HCEC 1CT (cell line): ENCODE measurements at places on chromosomes 2 and 18.

- DNase-seq, result peak; percentile 62
These were observed 62.5 kb downstream of the DHRS9 start for GRCh38 chr2:169131587-169132512.

DNA sequence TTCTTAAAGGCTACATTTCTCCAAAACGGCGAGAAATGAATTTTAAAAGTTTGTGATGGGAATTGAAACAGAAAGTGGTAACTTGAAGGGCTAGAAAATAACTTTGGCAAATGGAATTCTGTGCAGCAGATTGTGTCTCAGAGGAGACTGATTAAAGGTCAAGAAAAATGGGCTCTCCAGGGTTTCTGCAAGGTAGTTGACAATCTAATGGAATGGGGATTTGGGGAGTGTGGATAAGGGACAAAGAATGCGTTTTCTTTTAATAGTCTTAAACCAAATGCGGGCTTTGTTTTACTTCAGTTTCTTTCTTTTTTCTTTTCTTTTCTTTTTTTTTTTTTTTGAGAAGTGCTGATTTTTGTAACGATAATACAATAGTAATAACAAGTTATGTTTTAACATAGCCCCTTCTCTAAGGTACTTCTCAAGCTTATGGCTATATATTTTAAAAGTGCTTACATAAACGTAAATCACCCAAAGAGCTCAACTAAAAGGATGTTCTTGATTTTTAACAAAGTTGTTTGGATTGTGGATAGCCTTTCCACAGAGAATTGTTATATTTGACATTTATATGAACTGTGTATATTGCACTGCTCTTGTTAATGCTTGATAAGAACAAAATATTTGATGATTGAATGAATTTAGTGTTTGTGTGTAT is 36.6 kb downstream of the CAMKMT start:
- no peak for DNase-seq

DNA sequence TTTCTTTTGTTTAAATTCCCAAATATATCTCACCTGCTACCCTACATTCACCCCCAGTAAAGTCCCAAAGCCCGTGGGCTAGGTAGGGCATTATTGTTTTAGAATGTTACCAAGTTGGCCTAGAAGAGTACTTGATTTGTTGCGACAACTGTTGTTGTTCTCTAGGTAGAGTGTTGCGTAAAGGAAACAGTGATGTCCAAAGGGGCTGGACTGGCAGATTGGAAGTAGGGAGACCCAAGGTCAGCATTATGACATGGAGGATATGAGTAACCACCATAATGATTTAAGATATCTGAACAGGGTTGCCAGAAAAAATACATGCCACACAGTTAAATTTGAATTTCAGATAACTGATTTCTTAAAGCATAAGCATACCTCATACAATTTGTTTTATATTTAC is 39.2 kb downstream of the SCN1A start:
- peak; percentile 89 for DNase-seq

DNA sequence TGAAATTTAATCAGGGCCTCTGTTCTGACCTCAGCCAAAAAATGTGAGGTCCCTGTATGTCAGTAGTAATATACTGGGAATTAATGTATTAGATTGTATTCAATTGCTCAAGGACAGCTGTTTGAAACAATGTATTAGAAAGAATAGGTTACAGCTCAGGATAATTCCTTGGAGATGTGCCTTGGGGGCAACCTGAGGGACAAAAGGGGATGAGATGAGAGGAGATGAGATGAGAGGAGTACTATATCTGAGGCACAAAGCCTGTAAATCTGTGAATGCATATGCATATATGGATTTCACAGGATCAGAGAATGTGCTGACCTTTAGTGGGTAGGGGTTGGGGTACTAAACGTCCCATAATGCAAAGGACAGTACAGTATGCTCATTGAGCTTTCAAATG is 80.9 kb downstream of the NRXN1 start:
- DNase-seq, result no peak

DNA sequence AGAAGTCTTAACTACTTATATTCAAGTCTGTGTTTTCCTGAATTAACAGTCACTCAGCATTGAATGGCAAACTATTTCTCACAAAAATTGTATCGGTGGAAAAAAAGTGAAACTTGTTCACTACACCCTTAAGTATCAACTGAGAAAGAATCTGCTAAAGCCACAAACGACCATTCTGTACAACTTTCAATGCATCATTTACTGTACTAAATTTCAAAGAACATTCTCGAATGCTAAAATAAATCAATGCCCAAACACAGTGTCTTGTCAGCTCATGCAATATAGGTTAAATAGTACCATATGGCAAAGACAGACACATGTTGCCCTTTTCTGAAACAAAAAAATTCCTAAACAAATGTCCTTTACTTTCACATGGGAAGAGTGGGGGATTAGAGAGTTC is 9.0 kb downstream of the ZNF516 start:
- DNase-seq, result no peak

DNA sequence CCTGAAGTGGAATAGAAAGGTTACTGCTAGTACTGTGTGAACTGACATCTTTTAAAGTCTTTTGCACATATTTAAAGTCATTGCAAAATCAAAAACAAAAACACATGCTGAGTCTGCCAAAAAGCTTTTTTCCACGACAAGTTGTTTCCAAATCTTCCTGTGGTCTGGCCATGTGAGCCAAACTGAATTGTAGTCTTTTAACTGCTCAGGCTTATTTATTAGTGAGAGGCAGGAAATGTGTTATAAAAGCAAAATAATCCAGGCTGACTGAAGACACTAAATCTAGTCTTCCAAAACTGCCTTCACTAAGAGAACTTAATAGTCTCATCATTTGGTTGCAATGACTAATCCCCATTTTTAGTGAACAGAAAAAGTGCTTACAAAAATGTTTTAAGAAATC is 2.3 kb downstream of the KRCC1 start:
- no peak for DNase-seq

DNA sequence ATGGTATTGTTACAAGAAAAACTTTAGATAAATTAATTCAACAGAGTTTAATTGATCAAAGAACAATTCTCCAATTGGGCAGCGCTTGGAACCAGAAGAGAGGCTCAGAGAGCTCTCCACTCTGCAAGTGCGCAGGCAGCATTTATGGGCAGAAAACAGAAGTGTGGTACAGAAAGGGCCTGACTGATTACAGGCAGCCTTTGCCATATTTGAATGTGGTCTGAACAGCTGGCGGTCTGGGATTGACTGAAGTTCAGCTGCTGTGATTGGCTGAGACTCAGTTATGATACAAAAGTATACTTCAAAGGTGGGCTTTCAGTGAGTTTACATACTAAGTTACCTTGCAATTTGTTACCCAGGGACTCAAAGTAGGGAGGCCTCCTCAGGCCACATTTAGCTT is 301.3 kb upstream of the ID2 start:
- DNase-seq, result no peak

GRCh38 chr2:200740907-200741306 is 70.8 kb upstream of the BZW1 start:
- no peak for DNase-seq

DNA sequence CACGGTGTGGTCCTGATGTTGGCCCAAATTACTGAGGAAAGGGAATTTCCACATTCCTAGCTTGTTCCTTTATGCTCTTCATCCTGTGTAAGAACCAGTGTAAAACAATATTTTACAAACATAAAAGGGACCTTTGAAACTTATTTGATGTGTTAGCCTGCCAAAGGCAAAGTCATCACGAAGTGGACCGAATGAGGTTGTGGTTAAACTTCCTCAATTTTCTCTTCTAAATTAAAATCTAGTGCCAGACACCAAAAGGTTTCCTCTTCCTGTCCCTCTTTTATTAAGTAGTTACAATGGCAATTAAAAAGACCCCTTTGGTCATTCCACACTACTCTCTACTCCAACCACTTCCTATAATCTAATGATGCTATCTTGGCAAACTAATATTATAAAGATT is 279.8 kb downstream of the AFF3 start:
- no peak for DNase-seq

DNA sequence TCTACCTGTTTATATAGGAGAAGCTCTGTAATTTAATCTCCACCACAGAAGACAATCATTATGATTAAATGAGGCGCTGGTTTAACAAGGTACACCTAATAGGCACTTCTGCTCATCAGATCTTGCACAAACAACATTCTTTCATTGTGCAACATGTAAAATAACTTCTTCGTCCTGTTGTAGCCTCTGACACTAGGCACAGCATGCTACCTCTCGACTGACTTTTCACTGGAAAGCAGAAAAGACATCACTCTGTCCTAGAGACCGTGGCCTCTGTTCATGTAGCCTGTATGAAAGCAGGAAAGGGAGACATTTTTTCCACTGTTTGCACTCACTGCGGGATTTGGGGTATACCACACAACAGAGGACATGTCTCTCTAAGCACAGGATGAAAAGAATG is 316.5 kb downstream of the IRS1 start:
- no peak for DNase-seq

DNA sequence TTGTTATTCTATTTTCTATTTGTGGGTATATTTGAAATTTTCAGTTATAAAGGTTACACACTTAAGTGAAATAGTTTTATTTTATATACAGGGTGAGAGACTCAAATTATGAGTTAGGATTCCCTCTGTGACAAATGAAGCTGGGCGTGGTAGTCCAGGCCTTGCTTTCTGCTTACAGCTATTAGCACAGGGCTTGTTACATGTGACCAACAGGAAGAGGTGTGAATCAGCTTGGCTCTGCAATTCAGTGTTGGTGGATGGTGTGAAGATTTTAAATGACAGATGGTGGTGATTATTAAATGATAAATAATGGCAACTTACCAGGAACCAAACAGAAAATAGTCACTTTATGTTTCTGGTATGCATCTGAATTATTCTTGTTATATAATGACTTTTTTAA is 64.4 kb upstream of the NOSTRIN start:
- peak; percentile 29 for DNase-seq

DNA sequence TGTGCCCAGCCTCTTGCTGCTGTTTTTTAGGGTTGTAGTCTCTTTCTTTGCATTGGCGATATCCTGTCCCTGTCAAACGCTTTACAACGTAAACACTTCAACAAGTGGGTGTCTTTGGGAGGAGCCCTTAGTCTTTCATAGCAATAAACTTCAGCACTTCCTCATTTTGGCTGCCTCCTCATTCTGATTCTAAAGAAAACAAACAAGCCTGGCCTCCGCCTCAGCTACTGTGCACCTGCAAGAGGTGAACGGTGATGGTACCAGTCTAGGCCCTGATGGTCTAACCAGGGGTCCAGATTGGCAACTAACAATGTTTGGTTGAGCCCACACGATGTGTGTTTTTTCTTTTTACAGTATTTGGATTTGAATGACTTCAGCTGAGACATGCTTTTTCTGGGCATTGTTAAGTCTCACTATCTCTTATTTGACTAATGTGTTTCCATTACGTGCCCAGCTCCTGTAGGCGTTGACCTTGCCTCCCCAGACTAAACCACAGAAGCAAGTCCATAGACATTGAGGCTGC is 53.2 kb upstream of the CUL3 start:
- DNase-seq, result no peak

GRCh38 chr2:18585526-18585925 is 3.8 kb downstream of the NT5C1B start:
- DNase-seq, result peak; percentile 78

GRCh38 chr18:11145413-11146191 is 3.8 kb downstream of the PIEZO2 start:
- no peak for DNase-seq

- DNase-seq, result no peak
These were observed 188.8 kb downstream of the ZEB2 start for GRCh38 chr2:144330951-144331673.

- DNase-seq, result no peak
These were observed 930.7 kb downstream of the BCL11A start for GRCh38 chr2:59622599-59623308.

GRCh38 chr2:50627505-50627904 is 404.4 kb downstream of the NRXN1 start:
- no peak for DNase-seq

DNA sequence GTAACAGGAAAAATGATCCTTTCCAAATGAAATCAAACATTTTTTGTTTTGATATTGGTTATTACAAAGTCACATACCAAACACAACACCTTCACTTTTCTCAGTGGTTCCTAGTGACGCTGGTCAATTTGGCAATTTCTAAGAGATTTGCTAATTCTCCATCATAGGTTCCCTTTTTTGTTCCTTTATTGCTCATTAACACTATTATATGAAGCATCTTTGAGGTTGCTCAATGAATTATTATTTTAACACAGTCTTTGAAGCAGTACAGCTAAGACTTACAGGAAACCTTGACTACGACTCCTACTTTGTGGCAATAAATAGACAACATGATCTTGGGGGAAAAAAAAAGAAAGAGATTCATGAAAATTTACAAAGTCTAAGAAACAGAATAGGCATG is 152.2 kb upstream of the VRK2 start:
- no peak for DNase-seq

DNA sequence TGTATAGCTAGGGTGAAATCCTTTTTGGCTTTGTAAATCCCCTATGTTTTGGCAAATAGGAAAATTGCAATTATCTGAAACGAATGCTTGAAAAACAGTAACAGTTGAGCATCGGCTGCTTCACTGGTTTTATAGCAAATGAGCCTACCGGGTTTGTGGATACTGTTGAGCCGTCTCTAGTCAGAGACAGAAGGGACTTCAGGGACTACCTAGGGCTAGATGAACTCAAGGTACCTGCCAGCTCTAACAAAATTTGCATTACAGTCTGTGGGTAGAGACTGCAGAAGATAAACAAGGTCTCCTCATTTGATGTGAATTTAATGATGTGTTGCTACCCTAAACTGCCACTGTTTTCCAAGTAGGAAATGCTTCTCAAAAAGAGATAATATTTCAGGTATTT is 101.1 kb downstream of the EML6 start:
- no peak for DNase-seq

DNA sequence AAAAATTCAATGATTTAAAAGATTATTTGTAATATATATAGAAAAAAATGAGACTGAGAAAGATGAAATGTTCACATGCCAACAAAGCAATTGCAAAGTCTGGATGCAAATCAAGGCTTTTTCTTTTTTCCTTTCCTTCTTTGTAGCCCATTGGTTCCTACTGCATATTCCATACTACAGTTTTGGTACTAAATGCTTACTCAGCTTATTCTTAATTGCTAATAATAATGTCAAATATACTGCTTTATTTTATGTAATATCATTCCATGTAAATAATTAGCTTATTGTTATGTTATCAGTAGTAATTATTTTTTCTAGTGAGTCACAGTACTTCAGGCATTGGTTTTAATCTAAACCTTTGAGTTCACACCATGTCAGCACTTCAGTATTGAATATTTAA is 407.4 kb upstream of the LRRTM1 start:
- DNase-seq, result no peak

GRCh38 chr2:221767106-221768012 is 195.3 kb upstream of the EPHA4 start:
- peak; percentile 34 for DNase-seq

DNA sequence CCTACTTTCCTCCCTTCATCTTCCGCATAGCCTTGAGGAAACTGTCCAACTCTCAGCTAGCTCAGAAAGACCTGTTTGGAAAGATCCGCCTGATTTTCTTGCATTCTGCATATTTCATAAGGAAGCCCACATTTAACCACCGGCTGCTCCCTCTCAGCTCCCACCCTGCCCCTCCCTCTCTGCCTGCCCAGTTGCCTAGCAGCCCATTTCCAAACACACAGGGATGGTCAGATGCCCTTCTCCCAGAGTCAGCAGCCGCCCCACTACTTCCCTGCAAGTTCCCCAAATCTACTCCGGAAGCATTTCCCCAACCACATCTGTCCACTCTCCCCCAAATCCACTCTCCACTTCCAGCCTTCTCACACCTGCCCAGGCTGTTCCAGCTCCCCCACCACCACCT is 96.0 kb downstream of the TNS1 start:
- DNase-seq, result no peak
